ENCODE measurements at places on chromosomes 7 and 10.
A peak's percentile ranks its signal among the peaks of the same experiment; 100 is the strongest.

DNA sequence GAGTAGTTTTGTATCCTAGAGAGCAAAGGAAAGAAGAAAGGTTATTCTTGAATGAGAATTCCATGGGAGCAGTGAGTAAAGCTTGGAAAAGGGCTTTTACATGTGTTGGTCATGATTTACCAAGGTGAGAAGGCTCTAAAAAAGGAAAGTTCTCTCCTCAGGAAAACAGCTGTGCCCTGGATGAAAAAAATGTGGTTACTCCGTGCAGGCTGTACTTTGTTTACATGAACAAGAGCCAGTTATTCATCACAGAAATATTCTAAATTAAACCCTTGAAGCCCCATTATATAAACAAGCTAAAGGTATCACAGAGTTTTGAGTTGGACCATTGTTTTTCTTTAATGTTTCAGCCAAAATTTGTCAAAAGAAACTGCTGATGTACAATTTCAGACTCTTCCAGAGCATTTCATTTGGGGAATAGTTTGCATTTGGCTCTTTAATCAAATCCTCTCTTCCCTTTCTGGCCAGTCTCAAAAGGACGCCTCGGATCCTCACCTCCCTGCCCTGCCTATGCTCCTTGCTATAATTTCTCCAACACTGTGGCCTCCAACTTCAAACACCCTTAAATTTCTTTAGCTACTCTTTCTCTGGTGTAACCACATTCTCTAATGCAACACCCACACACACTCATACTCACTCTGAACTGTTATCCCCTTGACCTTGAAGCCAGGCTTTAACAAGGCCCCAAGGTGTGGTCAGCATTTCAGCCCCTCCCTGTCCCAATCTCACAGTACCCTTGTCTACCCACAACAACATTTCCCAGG, 47.4 kb downstream of the AFAP1L2 start:
- DNase-seq, result no peak

DNA sequence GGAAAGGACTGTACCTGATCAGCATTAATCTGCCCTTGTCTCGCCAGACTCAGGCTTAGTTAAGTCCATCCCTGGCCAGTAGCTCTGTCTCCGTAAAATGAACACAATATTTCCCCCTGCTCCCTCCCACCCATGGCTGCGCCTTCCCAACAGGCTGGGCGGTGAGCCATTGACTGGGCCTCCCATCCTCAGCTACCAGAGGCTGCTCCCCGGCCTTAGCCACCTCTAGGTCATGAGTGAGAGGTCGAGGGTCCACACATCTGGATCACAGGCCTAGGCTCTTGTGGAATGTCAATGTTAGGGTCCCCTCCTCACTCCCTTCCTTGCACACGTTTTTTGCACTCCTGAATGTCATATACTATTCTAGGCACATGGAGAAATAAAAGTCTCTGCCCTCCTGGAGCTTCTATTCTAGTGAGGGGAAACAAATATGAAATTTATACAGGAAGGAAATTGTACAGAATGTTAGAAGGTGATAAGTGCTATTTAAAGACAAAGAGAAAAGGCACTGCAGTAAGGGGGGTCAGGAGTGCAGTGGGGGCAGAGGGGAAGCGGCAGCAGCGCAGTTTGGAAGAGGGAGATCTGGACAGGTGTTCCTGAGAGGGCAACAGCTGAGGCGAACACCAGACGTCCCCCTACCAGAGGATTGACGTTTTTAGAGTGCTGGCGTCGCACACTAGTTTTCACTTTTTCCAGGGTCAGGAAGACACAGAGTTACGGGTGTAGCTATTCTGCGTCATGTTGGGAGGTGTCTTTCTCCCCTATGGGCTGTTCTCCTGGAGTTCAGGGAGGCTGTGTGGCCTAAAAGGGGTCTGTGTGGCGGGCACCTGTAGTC, 17.2 kb upstream of the EIF5AL1 start:
- no peak for DNase-seq

GRCh38 chr7:140657891-140658290, 14.9 kb upstream of the ADCK2 start:
- no peak for DNase-seq

- DNase-seq, result no peak
Observed at GRCh38 chr10:10902951-10903350, 114.7 kb upstream of the CELF2 start.

DNA sequence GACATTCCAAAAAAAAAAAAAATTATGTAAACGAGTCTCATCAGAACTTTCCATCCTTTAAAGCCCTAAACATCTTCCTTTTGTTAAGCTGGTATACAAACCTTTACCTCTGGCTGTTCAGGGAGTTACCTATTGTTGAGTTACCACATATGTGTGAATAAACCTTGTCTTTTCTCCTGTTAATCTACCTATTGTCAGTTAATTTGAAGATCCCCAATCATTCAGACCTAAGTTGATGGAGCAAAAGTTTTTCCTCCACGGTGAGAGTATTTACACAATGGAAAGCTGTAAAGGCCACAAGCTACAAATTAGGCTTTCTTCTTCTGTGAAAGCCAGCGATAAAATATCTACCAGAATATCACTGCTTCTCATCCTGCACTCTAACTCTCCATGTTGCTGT, 80.3 kb downstream of the SKAP2 start:
- DNase-seq, result no peak

DNA sequence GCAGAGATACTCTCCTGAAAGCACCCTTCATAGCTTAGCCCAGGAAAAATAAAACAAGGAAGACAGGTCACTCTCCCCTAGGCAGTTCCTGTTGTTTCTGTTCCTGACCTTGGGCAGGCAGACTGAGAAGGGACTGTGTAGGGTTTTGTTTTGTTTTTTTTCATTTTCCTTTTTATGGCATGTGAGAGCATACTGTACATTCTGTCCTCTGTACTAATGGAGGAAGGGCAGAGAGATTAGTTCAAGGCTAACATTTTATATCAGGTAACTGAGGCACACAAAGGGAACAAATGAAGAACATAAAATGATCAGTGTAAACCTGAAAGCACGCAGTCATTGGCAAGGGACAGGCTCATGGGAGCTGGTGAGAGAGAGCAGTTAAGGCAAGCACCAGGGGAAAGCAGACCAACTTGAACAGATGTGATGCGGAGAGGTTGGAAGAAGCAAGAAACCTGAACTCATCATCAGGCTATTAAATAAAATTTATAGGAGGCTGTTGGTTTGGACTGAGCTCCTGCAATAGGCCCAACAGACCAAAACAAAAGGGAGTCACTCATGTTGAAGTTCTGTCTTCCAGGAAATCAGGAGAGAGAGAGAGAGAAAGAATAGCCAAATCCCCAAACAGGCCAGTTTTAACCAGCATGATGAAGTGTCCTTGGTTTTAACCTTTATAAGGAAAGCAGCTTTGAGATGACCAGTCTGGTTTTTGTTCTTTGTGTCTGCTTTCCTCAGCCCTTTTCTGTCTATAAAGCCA, 34.1 kb upstream of the PDCD4 start:
- DNase-seq, result no peak

DNA sequence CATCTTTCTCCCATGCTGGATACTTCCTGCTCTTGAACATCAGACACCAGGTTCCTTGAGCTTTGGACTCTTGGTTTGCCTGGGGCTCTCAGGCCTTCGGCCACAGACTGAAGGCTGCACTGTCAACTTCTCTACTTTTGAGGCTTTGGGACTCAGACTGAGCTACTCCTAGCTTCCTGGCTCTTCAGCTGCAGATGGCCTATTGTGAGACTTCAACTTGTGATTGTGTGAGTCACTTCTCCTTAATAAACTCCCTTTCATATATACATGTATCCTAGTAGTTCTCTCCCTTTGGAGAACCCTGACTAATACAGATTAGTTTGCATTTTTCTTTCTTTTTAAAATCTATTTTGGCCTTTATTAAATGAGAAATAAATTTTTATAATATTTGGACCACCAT, 276.2 kb upstream of the SEMA3C start:
- DNase-seq, result no peak

DNA sequence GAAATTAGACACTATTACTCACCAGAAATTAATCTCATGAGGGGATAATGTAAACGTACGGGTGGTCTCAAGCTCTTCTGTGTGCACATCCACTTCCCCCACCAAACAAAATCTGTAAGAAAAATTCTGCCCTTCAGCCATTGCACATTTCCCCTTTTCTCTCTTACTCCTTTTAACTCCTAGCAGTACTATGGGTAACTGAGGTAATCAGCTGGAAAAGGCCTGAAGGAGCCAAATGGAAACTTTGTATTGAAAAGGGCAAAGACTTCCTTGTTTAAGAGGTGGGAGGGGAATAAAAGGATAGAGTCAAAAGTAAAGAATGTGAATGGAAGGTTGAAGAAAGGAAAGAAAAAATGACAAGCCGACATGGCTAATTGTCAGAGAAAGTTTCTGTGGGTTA, 273.8 kb downstream of the RNLS start:
- DNase-seq, result no peak

DNA sequence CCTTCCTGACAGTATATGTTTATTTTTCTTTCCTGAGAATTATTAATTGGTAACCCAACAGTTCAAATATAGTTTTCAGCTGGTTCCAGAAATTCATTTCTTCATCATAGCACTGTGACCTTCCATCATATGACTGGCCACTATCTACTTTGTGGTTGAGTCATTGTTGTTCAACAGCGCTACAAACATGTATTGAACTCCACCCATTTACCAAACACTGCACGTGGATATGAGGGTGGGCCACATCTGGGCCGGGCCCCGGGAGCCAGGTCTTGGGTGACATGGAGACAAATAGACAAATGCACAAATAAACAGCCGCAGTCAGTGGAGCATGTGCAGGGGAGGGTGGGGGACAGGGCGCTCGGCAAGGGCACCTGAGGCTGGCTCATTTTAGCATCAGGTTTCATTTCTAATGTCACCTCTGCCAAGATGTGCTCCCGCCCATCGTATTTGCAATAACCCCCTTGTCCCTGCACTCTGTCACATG, 24.0 kb upstream of the EEPD1 start:
- no peak for DNase-seq

DNA sequence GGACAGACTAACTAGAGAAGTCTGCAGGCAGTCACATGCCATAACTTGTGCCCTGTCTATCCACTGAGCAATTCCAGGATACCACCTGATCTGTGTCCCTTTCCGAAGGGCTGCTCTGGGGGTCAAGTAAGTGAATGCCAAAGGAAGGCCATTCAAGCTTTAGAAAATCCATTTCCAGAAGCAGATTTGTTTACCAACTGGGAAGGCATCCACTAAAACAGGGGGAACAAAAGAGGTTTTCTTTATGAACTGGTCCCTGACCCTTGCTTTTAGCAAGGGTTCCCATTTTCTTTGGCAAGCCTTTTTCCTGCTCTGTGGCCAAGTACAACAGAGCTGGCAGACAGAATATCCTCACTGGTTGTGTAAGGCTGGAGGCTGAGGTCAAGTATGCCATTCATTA, 36.5 kb downstream of the ITPRID1 start:
- no peak for DNase-seq

- DNase-seq, result peak; percentile 50
Observed at GRCh38 chr7:105656922-105657521, 75.7 kb upstream of the EFCAB10 start.

GRCh38 chr7:90536449-90536848, 59.7 kb upstream of the CDK14 start:
- DNase-seq, result no peak

GRCh38 chr7:99042957-99043356, 101.0 kb downstream of the SMURF1 start:
- no peak for DNase-seq

DNA sequence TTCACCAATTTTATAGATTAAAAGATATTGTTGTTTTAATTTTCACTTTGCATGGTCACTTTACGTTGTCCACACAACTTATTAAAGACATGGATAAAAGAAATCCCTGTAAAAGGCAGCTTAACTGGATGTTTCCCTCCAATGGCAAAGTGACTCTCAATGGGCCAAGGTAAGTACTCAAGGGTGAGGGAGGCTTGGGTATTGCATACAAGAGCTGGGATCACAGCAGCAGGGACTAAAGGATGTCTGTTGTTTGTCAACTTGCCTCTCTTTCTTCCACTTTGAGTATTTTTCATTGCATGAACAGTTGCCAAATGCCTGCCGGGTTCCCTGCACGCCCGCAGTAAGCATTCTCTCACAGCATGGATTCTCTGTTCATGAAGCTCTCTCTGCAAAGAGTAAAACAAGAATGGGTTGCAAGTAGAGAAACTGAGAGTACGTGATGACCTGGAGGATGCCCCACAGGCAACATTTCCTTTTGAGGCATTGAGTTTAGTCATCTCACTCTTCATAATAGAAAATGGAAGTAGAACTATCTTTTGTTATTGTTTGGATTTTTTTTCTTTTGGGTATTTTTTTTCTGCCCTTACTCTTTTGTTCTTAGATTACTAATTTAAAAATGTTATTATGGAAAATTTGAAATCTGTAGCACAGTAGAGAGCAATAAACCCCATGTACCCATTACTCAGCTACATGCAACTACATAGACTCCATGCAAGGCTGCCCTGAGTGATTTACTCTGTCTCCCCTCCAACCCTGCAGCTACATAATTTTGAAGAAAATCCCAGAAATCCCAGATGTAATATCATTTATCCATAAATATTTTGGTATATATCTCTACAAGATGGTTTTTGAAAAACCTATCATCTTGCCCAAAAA, 26.3 kb downstream of the GPR141 start:
- DNase-seq, result no peak

DNA sequence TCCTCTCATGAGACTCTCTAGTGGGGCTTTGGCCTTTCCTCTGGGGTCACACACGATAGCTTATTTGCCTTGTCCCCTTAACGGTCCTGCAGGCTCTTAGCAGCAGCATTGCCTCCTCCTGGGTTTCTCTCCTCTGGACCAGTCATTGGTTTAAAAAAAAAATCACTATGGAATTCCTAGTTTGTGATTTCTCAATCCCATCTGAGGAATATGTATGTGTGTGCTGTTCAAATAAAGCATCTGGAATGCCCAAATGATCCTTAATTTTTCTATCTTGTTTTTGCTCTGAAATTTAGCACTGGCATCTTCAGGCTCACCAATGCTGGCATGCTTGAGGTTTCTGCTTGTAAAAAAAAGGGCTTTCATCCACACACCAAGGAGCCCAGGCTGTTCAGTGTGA, 30.5 kb downstream of the ACTA2 start:
- no peak for DNase-seq
